ENCODE measurements at places on chromosomes 5 and 9.

DNA sequence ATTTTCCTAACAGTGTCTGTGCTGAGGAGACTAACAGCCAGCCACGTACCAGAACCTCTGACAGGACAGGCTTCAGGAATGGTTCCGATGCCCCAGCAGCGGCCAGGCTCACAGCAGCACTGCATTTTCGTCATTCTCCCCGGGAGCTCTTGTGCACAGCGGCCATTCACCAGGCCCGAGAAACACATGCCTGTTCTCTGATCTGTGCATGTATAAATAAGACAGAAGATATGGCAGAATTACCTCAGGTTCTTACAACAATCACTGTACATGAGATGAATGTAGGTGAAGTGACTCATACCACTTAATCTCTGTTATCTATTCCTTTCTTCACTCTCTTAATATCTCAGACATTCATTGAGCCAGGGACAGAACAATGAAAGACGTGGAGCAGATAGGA lies 143.0 kb downstream of the FBN2 start:
- DNase-seq, result no peak

DNA sequence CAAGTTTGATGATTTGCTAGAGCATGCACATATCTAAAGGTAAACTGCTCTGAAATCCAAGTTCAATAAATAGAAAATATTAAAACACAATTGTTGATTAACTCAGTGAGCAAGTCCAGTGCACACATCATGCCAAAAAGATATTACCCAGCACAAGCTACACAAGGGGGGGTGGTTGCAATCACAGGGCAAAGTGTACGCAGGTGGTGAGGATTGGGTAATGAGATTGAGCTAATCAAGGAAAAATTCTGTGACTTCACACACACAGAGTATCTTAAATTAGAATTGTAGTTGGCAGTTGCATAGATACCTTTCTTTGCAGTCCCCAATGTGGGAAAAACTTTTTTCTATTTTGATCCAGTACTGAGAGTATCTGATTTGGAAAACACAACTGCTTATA lies 156.1 kb upstream of the NTRK2 start:
- no peak for DNase-seq

DNA sequence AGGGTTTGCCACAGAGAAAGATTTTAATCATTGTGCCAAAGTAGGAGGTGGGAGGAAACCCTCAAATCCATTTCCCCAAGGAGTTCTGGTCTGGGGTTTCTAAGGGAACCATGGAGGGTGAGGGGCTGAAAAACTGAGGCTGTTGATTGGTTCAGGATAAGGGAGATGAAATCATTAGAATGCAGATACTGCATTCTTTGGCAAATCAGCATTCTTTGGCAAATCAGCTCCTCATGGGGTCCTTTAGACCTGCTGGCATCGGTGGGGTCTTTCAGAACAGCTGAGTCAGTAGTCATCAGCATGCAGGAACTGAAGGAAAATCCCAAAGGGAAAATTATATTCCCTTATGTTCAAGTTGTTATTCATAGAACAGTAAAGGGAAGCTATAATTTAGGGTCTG lies 585.5 kb downstream of the ISL1 start:
- DNase-seq, result no peak

- DNase-seq, result no peak
Observed at GRCh38 chr5:73591102-73591695, 25.7 kb downstream of the UTP15 start.

- DNase-seq, result no peak
Observed at GRCh38 chr9:77486968-77487367, 161.2 kb downstream of the GNA14 start.

GRCh38 chr9:131679261-131680020 lies 60.4 kb downstream of the RAPGEF1 start:
- no peak for DNase-seq

- DNase-seq, result no peak
Observed at GRCh38 chr5:40106847-40107246, 572.9 kb upstream of the PTGER4 start.

GRCh38 chr9:7369384-7369821 lies 430.2 kb downstream of the DMAC1 start:
- DNase-seq, result no peak

- no peak for DNase-seq
Observed at GRCh38 chr9:125758986-125759763, 12.0 kb downstream of the PBX3 start.

GRCh38 chr5:38323645-38324295 lies 65.4 kb downstream of the EGFLAM start:
- no peak for DNase-seq

DNA sequence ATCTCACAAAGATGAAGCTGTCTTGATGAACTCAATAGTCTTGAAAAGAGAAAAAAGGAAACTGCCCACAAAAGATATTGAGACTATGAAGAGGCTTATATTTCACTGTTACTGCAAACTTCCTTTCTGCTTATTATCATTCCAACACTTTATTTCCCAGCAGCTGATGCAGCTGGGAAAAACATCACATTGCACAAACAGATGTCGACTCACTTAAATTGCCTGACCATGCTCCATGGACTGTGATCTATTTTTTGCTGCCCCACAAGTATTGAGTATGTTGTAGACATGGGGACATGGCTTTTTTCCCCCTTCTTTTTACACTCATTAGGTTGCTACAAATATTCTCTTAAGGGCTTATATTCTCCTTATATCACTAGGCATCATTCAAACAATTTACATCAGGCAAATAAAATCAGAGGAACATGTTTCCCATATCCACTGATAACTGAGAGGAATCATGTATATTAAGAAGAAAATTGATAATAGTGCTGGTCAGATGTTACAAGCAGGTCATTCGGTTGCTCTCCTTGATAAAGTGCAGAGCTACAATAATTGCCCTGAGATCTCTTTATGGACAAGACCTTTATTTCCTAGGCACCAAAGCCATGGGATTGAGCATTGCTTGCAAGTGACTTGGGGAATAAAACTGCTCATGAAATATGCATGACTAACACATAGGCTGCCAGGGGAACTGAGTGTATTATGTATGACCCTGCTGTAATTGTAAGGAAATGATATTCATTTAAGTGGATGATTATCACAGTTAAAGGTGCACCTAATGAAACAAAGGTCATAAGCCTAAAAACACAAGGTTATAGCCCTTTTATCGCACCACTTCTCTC lies 509.9 kb downstream of the ZNF608 start:
- DNase-seq, result no peak

DNA sequence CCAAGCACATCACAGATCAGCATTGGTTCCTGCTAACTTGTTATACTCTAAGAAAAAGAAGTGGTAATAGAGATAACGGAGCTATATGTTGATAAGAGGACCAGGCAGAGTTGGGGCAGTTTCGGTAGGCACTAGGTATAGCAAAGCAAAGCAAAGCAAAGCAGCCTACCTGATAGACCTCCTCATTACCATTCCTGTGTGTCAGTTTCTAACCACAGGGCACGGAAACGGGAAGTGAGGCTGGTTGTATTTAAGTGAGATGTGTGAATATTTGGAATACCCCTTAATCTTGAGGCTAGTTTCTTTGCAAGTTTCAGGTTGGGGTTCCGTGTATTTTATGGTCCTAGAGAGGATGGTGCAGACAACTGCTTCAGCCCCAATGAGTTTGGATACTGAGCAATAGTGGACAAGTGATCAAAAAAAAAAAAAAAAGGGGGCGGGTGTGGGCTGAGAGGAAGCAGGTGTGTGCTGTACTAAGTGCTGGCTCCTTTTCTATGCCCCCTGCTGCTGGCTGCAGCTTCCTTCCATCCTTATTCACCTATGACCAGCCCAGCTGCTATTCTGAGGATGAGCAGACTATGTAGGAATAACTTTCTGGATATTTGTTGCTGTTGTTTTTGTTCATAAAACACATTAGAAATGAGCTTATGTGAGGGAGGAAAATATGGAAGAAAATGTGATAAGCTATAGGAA lies 183.3 kb downstream of the SH3GL2 start:
- DNase-seq, result no peak

- no peak for DNase-seq
Observed at GRCh38 chr5:141560151-141560550, 58.6 kb downstream of the DIAPH1 start.

GRCh38 chr9:122197882-122198281 lies 30.9 kb downstream of the LHX6 start:
- no peak for DNase-seq

DNA sequence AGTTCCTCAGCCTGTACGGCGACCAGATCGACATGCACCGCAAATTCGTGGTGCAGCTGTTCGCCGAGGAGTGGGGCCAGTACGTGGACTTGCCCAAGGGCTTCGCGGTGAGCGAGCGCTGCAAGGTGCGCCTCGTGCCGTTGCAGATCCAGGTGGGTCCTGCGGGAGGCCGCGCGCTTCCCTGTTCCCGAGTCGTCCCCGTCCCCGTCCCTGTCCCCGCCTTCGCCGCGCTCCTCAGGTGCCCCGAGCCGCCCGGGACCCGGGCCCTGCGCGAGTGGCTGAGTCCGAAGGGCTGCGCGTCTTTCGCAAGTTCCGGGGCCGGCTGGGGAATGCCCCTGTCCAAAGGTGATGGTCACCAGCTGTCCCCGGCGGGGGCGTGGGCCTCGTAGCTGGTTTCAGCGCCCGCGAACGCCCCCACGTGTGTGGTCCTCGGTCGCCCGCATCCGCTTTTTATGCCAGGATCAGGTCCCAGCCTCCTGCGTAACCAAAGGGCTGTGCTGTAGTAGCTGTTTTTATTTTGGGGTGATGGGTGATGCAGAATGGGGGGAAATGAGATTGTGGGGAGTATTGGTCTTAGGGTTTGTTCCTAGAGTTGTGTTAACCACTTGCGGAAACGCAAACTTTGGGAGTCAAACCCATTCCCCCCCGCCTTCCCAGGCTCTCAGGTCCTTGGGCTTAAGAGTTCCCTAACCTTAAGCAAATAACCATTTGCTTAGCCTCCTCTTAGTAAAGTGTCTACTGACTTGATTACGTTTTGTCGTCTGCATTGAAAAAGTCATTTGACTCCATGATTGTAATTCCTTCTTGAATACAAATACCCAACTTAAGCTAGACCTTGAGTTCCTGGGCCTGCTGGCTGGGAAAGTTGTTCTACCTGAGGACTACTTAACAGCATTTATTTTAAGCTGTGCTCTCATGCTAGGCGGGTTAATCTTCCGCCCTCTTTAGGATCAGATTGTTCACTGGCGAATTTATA lies 663 bp downstream of the ISOC1 start:
- peak; percentile 83 for DNase-seq

- no peak for DNase-seq
Observed at GRCh38 chr5:123814801-123815470, 303.0 kb downstream of the CSNK1G3 start.

- no peak for DNase-seq
Observed at GRCh38 chr9:8486095-8486494, 686.5 kb upstream of the DMAC1 start.

DNA sequence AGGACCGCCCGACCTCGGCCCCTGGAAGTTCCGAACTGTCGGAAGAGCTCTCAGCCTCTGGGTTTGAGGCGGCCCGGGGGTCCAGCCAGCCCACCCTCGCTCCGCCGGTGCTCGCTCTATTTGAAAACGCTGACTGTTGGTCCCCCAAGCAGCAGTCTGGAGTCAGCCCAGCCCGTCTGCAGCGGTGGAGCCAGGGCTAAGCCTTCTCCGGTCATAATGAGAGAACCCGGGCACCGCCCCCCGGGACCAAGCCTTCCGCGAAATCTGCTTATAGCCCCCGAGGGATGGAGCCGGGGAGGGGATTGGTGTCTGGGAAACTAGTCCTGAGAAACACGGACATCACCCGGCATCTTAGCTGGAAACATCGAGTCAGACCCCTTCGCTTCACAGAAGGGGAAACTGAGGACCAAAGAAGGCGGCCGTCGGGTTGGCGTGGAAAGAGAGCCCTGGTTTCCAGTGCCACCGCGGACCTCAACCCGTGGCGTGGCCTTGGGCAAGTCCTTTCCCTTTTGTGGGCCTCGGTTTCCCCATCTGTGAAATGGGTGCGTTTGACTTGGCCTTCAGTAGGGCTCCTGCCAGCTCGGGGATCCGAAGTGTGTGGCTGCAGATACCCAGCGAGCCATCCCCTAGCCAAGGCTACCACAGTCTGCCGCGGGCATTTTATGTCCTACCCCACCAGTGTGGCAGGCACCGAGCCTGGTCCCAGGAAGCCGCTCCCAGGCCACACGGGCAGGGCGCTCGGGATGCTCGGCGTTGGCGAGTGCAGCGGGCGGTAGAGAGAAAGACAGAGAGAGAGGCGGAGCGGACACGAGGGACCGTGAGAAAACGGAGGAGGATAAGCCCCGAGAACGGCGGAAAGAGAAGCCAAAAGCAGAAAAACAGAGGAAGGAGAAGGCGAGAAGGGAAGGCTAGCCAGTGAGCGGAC lies 857 bp downstream of the ADAM19 start:
- peak; percentile 76 for DNase-seq

DNA sequence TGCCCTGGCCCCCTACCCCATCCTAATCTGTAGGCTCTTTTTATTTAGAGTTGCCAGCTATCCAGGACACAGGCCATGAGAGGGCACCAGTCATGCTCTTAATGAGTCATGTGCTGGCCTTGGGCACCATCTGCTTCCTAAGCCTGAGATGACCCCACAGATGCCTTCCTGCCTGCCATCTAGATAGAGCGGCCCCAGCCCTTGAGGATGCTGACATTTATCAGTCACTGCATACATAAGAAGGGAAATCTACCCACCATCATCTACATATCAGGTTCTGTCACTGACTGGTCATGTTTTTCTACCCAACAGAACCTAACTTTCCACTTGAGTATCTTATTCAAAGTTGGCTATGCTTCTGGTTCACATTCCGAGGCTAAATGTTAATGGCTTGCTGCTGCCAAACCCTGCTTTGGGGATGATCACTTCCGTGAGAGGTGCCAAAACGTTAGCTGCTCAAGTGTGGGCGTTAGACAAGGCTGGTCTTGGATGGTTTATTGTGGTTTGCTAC lies 49.9 kb upstream of the TTC23L start:
- no peak for DNase-seq

- DNase-seq, result no peak
Observed at GRCh38 chr9:1120500-1121165, 70.5 kb downstream of the DMRT2 start.

DNA sequence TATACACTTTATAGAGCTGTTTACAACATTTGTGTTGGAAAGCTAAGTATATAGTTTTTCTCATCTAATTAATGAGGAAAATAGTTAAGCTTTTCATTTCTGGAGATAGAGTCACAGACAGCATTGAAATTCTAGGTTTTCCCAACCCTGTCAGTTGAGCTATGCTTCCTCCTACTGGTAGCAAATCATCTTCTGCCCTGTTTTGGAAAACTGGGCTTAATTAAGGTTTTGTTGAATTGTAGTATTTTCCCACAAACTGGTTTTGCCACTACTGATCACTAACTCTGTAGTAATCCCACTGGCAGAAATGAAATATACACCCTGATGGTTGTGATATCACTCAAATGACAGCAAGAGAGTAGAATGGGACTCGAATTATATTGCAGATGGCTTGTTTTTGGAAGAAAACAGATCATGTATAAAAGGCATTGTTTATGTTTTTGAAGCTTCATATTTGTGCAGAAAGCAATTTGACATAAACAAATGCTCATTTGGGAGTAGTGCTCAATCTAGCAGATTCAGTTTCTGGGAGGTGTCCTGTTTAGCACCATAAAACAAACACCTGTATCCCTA lies 46.6 kb downstream of the CD180 start:
- DNase-seq, result no peak

DNA sequence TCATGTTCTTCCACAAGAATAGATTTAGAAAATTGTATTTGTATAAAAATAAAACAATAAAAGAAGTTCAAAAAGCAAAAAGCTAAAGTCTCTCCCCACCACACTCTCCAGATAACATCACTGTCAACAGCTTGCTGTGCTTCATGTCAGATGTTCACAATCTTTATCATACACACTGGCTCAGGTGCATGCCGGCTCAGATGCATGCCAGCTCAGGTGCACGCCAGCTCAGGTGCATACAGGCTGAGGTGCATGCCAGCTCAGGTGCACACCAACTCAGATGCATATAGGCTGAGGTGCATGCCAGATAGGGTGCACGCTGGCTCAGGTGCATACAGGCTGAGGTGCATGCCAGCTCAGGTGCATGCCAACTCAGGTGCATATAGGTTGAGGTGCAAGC lies 26.5 kb downstream of the SEMA4D start:
- DNase-seq, result peak; percentile 63

All from activated effector memory CD4-positive, alpha-beta T cell treated with anti-CD3 and anti-CD28 coated beads, Interleukin-2, amount 50 U/mL, for 16 hours (primary cell).